ENCODE measurements at places on chromosomes 4 and X.

DNA sequence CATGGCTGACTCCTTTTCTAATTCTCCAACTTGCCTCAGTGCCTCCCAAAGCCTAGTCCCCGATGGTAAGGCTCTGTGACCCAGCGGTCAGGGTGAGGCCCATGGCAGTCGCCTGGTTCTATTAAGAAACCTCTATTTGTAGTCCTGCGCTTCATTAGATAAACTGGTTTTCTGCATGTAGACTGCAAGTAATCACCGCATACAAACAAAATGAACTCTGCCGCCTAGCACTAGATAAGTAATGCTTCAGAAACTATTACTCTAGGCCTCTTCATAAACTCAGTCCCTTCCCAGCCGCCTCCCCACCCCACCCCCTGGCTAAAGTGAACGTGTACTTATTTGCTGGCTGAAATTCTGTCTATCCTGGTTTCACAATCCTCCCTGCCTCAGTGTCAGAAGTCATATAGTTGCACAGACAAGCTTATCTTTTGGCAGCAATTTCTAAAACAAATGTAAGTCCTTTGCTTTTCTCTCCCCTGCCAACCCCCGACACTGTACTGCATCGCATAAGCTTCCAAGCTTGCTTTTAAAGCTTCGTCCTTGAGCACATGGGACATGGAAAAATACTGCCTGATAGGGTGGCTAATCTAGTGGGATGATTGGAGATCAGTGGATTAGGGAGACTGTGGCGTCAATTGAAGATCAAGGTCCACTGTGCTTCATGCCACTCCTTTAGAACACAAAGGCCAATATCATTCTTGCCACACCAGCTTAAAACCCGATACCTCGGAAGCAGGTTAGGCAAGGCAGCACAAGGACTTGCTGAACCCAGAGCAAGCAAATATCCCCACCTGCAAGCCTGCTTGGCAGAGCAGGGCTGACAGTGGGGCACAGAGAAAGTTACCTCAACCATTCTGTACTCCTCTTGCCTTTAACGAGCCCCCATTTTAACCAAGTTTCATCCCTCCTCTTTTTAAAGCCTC is 125.8 kb downstream of the IRF2 start:
- peak overlapping the region; percentile 65 for H3K27ac ChIP-seq
- H3K27me3 ChIP-seq = peaks cover 30% of the 10 kb centered on the region
- peaks cover 10% of the 10 kb centered on the region for H3K36me3 ChIP-seq
- peaks cover 21% of the 10 kb centered on the region for H3K4me1 ChIP-seq
- no peak for DNase-seq

- DNase-seq = no peak
- no peaks in the 10 kb centered on the region for H3K27me3 ChIP-seq
- H3K27ac ChIP-seq = no peak overlapping the region
- H3K4me3 ChIP-seq = no peak overlapping the region
Measured at GRCh38 chrX:84161641-84162040, 26.4 kb downstream of the RPS6KA6 start.

DNA sequence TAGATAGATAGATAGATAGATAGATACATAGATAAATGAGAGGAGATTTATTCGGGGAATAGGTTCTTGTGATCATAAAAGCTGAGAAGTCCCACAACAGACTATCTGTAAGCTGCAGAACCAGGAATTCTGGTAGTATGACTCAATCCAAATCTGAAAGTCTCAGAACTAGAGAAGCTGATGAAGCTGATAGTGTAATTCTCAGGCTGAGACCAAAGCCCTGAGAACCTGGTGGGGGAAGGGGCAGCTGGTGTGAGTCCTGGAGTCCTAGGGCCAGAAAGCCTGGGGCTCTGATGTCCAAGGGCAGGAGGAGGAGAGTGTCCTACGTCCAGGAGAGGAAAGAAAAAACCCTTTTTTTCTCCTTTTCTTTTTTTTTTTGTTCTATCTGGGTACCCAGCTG is 8.0 kb upstream of the BANK1 start:
- no peaks in the 10 kb centered on the region for H3K4me1 ChIP-seq
- no peak overlapping the region for H3K27ac ChIP-seq
- no peak overlapping the region for H3K4me3 ChIP-seq
- no peak for DNase-seq
- peaks cover 10% of the 10 kb centered on the region for H3K27me3 ChIP-seq

DNA sequence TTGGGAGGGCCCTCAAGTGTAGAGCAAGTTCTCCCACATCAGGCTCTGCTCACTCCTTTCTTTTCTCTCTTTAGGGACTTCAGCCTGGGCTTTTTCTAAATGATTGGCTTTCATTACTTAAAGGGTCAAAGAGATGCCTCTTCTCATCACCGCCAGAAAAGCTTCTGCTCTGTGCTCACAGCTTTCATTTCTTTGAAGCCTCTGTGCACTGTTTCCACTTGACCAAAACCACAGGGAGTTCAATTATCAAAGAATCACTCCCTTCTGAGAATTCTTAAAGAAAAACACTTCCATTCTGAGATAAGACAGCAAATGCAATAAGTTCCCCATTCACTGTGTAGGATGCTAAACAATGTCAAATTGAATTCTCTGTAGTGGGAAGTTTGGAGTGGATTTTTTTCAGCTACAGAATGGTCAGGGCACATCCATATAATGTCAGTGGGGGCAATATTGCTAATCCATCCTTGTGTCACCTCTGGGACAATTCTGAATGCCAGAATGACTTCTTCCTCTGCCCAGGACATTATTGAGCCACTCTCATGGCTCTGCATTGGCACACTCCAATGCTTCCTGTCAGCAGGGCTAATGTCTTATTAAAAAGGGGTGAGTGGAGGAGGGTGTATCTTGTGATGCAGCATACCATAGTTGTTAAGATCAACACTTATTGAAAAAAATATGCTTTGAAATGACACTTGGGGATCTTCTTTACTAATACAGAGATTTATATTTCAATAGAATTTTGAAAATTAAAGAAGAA is 217.6 kb downstream of the SNCA start:
- no peak overlapping the region for H3K27ac ChIP-seq
- no peak for DNase-seq
- H3K4me3 ChIP-seq = no peak overlapping the region
- H3K4me1 ChIP-seq = no peaks in the 10 kb centered on the region

DNA sequence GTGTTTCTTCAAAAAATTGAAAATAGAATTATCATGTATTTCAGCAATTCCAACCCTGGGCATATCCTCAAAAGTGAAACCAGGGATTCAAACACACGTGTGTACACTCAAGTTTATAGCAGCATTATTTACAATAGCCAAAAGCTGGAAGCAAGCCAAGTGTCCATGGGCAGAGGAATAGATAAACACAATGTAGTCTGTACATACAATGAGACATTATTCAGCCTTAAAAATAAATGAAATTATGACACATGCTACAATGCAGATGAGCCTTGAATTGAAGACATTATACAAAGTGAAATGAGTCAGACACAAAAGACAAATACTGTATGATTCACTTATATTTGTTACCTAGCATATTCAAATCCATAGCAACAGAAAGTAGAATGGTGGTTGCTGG is 853.4 kb downstream of the STIM2 start:
- no peak for DNase-seq
- no peak overlapping the region for H3K4me3 ChIP-seq
- H3K36me3 ChIP-seq = no peaks in the 10 kb centered on the region
- H3K27me3 ChIP-seq = no peaks in the 10 kb centered on the region
- no peak overlapping the region for H3K27ac ChIP-seq
- no peaks in the 10 kb centered on the region for H3K4me1 ChIP-seq

DNA sequence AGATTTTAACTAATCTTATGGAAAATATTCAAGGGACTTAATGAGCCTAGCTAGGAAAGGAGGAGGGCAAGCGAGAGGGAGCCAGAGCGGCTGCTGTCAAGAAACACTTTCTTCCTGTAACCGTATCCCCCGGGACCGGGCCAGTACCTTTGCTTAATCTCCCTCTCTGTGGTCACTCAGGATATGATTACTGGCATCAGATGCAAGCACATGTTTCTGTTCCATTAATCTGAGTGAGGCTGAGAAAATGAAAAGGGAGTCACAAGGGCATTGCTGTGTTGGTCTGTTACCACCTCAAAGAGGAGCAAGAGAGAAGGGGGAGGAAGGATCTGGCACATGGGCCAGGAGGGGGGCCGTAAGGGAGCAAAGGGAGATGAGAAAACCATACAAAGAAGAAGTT is 356.7 kb upstream of the GATB start:
- peaks cover 44% of the 10 kb centered on the region for H3K4me1 ChIP-seq
- no peak overlapping the region for H3K27ac ChIP-seq
- H3K36me3 ChIP-seq = peaks cover 9% of the 10 kb centered on the region
- no peaks in the 10 kb centered on the region for H3K27me3 ChIP-seq

DNA sequence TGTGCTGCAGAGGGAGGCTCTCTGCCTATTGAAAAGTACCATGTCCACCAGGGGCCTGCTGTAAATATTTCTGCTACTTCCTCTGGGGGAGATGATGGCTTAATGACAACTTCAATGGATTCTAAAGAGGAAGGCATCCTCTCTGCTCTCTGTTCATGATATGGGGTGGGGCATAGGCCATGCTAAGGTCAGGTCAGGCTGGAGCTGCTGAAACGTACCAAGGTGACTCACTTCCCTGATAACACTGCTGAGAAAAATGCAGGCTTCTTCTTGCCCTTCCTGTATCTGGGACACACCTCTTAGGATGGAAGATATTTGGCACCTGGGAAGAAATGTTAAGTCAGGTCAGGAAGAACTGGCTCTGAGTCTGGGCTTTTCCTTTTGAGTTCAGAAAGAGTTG is 31.5 kb downstream of the HS3ST1 start:
- no peak overlapping the region for H3K27ac ChIP-seq
- no peaks in the 10 kb centered on the region for H3K27me3 ChIP-seq
- H3K36me3 ChIP-seq = no peaks in the 10 kb centered on the region
- no peak for DNase-seq

- no peaks in the 10 kb centered on the region for H3K36me3 ChIP-seq
- DNase-seq = no peak
- no peak overlapping the region for H3K27ac ChIP-seq
- H3K4me3 ChIP-seq = no peak overlapping the region
- peaks cover 5% of the 10 kb centered on the region for H3K4me1 ChIP-seq
Measured at GRCh38 chr4:151865312-151865711, 104.5 kb upstream of the GATB start.

- H3K27ac ChIP-seq = no peak overlapping the region
- H3K4me1 ChIP-seq = no peaks in the 10 kb centered on the region
- no peaks in the 10 kb centered on the region for H3K36me3 ChIP-seq
- H3K4me3 ChIP-seq = no peak overlapping the region
Measured at GRCh38 chr4:53671757-53672156, 80.5 kb upstream of the LNX1 start.

- no peaks in the 10 kb centered on the region for H3K36me3 ChIP-seq
- no peak overlapping the region for H3K4me3 ChIP-seq
- no peak overlapping the region for H3K27ac ChIP-seq
- DNase-seq = no peak
Measured at GRCh38 chr4:53563824-53564223, 27.5 kb downstream of the LNX1 start.

DNA sequence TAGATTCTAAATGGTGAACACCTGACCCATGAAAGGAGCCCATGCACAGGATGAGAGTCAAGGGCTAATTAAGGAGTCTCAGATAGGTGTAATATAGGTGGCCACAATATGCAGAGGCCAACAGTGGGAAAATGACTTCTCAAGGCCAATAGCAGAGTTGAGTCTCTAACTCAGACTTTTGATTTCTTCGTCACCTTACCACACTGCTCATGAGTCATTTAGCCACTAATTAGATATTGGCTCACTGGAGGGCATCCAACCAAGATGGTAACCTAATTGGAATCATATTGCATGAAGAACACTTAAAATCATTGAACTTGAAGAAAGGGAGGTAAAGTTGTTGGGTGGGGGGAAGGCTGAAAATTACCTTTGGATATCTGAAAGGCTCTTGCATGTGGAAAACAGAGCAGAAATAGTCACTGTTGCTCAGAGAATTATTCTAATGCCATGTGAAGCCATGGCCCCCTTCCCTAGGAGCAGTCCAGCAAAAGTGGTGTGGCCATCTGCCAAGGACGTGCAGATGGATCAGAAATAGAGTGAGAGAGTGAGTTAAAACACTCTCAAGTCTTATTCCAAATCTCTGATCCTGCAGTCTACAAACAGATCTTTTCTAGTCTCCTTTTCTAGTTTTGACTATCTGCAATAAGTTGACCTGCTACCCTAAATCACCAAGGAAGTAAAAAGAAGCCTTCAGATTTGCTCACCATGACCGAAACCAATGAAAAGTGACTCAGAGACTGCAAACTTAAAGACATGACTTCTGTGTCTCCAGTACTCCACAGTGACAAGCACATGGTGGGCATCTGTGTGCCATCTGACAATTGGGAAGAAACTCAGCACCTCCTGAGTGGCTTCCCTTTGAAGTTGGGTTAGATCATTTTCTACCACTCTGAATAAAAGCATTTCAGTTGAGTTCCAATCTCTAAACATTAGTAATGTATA is 93.9 kb upstream of the C1QTNF7 start:
- no peak overlapping the region for H3K27ac ChIP-seq
- no peak for DNase-seq
- no peaks in the 10 kb centered on the region for H3K4me1 ChIP-seq
- H3K36me3 ChIP-seq = no peaks in the 10 kb centered on the region
- peaks cover 13% of the 10 kb centered on the region for H3K27me3 ChIP-seq
- no peak overlapping the region for H3K4me3 ChIP-seq

DNA sequence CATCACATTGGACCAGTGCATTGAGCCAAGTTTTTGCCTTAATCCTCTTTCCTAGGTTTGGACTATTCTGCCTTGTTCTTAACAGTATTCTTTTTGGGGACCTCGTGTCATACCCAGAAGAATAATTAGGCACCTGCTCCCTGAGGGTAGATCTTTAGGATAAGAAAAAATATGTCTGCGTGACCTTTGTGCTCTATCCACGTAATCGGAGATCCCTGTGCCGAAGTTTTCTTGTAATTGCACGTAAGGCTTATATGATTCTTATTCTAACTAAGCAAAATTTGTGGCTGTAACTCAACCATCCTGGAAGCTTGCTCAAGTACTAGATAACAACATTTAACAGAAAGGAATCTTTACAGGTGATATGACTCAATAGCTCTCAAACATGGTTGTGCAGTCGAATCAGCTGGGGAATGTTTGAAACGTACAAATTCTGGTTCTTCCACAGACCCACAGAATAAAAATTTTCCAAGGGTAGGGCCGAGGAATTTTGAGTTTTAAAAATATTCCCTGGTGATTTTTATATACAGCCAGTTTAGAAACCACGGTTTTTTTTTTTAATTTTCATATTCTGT is 344.3 kb downstream of the GBA3 start:
- H3K27ac ChIP-seq = no peak overlapping the region
- no peak for DNase-seq
- H3K27me3 ChIP-seq = no peaks in the 10 kb centered on the region
- H3K4me3 ChIP-seq = no peak overlapping the region

- H3K27me3 ChIP-seq = peaks cover 13% of the 10 kb centered on the region
- no peak for DNase-seq
- H3K4me3 ChIP-seq = no peak overlapping the region
- H3K36me3 ChIP-seq = no peaks in the 10 kb centered on the region
- no peak overlapping the region for H3K27ac ChIP-seq
Measured at GRCh38 chr4:15381806-15382338, 46.0 kb upstream of the C1QTNF7 start.
